ENCODE measurements at places on chromosomes 4 and X. TPM values are rescaled to one million over a fixed set of nuclear protein-coding genes. Genes with fewer than 3 reads are reported as not detected.

GPR173 gene
- total RNA-seq: 0.10 TPM

DNA sequence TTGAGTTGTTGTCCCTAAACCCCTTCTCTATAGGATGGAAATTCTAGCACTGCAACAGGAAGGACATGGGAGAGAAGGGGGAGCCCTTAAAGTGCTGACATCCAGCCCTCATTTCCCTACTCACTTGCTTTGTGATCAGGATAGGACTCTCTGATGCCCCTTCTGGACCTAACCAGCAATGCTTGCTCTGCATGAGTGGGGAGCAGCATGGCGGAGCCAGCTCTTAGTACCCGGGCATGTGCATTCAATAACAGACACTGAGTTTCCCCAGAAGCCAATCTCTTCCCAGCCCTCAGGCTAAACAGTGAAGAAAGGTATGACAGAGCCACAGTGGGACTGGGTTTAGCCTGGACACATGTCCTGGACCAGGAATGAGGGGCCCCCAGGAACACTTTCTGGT, 14.0 kb downstream of the SOD3 start:
- no peak for DNase-seq

DNA sequence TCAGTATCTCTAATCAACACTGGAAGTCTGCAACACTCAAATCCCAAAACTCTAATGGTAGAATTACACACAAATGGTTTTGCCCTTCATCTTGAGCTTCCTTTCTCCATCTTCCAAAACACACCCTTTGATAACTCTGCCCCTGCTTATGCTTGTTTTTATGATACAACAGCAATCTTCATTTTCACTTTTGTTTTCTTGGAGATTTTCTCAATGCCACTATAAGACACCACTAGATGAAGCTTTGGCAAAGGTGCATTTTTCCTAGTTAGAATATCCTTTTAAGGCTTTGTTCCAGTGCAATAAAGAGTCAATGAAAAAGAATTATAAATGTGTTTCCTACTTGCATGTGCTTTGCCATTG, 472.4 kb upstream of the NWD2 start:
- DNase-seq: no peak

GRCh38 chrX:69285881-69286564, 120.8 kb upstream of the PJA1 start:
- no peak for DNase-seq

DNA sequence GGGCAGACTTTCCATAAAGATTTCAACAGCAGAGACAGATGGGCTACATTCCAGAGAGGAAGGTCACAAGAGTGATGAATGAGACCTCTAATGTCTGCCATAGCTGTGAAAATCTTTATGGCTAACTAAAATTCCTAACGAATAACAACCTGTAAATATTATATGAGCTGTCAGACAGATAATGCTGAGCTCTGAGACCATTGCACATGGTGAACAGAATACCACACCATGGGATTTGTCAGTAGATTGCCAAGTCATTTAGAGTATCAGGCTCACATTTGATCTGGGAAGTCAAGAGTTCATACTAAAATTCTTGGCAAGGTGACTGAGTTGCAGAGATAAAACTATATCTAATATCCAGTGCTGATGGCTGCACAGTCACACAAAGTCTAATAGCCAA, 259.2 kb upstream of the FTHL17 start:
- no peak for DNase-seq

- DNase-seq: no peak
Observed at GRCh38 chrX:69046996-69047490, 118.2 kb downstream of the PJA1 start.

GRCh38 chr4:162954976-162955375, 211.7 kb downstream of the NAF1 start:
- DNase-seq: no peak

DNA sequence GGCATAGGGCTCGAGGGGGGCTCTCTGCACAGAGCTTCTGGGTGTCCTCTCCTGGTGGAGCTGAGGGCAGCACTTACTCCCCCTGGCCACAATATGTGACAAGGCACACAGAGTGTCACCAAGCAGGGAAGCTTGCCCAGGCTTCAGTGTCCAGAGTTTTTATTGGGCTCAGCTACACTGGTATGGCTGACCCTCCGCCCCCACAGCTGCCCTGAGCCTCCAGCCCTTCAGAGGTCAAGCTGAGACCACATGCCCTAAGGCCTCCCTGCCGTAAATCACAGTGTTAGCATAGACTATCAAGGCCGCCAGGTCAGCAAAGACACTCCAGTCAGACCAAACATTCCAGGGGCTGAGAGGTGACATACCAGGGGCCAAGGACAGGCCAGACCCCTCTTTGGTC, 59.0 kb downstream of the EVC start:
- no peak for DNase-seq

GRCh38 chr4:39514888-39515401, 12.3 kb downstream of the UGDH start:
- DNase-seq: no peak

DNA sequence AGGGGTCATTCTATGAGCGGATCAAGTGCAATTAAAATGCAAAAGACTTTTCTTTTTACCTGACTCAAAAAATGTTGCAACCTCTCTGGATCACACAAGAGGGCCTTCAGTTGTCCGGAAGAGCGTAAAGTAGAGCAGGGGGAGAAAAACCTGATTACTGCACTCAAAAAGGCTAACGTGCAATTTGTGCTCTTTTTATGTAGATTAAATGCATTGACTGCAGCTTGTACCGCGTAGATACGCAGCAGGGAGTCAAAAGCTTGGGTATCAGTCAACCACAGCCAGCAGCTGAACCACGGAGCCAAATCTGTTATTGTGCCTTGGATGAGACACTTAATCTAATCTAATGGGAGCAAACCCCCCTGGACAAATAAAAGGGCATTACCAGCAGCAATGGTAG, 107.3 kb upstream of the RAI2 start:
- no peak for DNase-seq

- DNase-seq: no peak
Observed at GRCh38 chr4:15744016-15744545, 34.0 kb upstream of the CD38 start.

- DNase-seq: no peak
Observed at GRCh38 chr4:25884031-25884782, 21.4 kb upstream of the SEL1L3 start.

- DNase-seq: no peak
Observed at GRCh38 chr4:94826206-94826605, 68.5 kb downstream of the BMPR1B start.

DNA sequence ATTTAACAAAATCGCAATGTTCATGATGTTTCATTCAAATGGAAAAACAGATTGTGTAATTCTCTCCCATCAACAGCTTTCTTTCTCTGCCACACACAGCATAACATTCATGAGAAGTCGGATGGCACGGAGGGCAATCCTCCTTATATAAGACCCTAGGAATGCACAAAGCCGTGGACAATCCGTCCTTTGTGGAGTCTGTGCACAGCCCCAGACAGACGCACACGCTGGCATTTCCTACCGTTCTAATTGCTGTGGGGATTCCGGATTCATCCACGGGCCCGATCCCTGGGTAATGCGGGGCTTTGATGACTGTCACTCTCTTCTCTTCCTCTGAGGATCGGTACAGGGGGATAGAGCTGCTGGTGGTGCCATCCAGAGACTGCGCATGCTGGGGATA, 121.9 kb upstream of the PDLIM3 start:
- DNase-seq: no peak

- DNase-seq: no peak
Observed at GRCh38 chrX:129981752-129982299, 609 bp upstream of the BCORL1 start.

- DNase-seq: no peak
Observed at GRCh38 chr4:19213388-19213787, 1038.3 kb upstream of the SLIT2 start.

DNA sequence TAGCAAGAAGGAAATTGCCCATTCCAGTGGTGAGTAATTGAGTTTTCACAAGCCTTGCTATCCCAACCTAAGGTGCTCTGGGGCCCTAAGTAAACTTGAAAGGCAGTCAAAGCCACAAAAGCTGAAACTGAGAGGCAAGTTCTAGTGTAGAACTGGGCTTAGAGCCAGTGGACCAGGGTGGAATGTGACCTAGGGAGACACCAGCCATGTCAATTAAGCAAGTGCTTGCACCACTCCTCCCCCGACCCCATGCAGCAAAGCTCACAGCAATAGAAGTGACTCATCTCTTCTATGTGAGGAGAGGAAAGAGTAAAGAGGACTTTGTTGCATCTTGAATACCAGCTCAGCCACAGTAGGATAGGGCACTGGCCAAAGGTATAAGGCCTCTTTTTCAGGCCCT, 486.1 kb upstream of the POU3F4 start:
- DNase-seq: no peak
